ENCODE measurements at places on chromosomes 13 and 19. TPM values are rescaled to one million over a fixed set of nuclear protein-coding genes. Genes with fewer than 3 reads are reported as not detected.

CACTIN gene
- total RNA-seq: 26.4 TPM

PALM3 gene
- total RNA-seq: not detected

PLIN5 gene
- total RNA-seq: not detected

MISP gene
- not detected for total RNA-seq

PCSK4 gene
- total RNA-seq: 1.8 TPM

CBLC gene
- not detected for total RNA-seq

TSPAN16 gene
- not detected for total RNA-seq

ACER1 gene
- not detected for total RNA-seq

ZNF534 gene
- under 0.01 TPM for total RNA-seq

ZNF836 gene
- 3.3 TPM for total RNA-seq

SLC25A41 gene
- not detected for total RNA-seq

TEAD2 gene
- 5.9 TPM for total RNA-seq

OR10H1 gene
- not detected for total RNA-seq

ZNF493 gene
- total RNA-seq: 13.6 TPM

OLFM2 gene
- 0.59 TPM for total RNA-seq

LRRC25 gene
- total RNA-seq: not detected

SIRT2 gene
- 45.9 TPM for total RNA-seq

FCGBP gene
- total RNA-seq: under 0.01 TPM

ZNF845 gene
- 4.8 TPM for total RNA-seq

NFIC gene
- total RNA-seq: 76.4 TPM

FAM124A gene
- total RNA-seq: 1.4 TPM

ZNF729 gene
- total RNA-seq: under 0.01 TPM

ZNF548 gene
- total RNA-seq: 10.9 TPM

CA11 gene
- 1.1 TPM for total RNA-seq

ZNF570 gene
- 4.7 TPM for total RNA-seq

CD70 gene
- 1.5 TPM for total RNA-seq

ONECUT3 gene
- not detected for total RNA-seq

GPC6 gene
- total RNA-seq: 29.8 TPM

GNG7 gene
- total RNA-seq: under 0.01 TPM

N4BP2L1 gene
- total RNA-seq: 0.98 TPM

ZNF667 gene
- 0.98 TPM for total RNA-seq

PCDH20 gene
- not detected for total RNA-seq

CERS1 gene
- total RNA-seq: 1.6 TPM

PSG11 gene
- not detected for total RNA-seq

MCF2L gene
- total RNA-seq: 2.0 TPM

KRTDAP gene
- not detected for total RNA-seq

CYP4F12 gene
- total RNA-seq: 0.39 TPM

GCDH gene
- total RNA-seq: 28.7 TPM

MED25 gene
- 16.2 TPM for total RNA-seq

NLRP4 gene
- not detected for total RNA-seq

ZFP36 gene
- total RNA-seq: 16.9 TPM

SIGLEC12 gene
- total RNA-seq: not detected

MYH14 gene
- not detected for total RNA-seq

YJEFN3 gene
- total RNA-seq: under 0.01 TPM

Measured in subcutaneous preadipocyte (primary cell).